NCI-H2029 treated with DMSO at 0.1 percent for 48 hours (cell line): ENCODE measurements at places on chromosomes 3 and 15.
A peak's percentile ranks its signal among the peaks of the same experiment; 100 is the strongest.

DNA sequence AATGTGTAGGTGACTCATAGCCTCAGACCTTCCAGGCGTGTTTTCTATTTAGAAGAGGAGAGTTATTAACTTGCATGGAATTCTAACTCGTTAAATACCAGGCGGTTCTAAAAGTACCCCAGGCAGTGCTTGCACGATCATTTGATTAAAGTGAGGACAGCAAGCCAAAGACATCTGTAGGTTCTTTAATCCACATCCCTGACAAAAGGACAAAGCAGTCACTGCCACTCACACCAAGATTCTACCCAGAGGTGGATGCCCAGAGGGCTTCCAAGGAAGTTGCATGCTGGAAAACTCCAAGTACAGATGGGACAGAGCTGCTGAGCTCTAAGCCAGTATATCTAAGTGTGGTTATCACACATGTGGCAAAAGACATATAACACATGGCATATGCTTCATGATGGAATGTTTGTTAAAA lies 372.1 kb downstream of the ROBO2 start:
- DNase-seq, result no peak

DNA sequence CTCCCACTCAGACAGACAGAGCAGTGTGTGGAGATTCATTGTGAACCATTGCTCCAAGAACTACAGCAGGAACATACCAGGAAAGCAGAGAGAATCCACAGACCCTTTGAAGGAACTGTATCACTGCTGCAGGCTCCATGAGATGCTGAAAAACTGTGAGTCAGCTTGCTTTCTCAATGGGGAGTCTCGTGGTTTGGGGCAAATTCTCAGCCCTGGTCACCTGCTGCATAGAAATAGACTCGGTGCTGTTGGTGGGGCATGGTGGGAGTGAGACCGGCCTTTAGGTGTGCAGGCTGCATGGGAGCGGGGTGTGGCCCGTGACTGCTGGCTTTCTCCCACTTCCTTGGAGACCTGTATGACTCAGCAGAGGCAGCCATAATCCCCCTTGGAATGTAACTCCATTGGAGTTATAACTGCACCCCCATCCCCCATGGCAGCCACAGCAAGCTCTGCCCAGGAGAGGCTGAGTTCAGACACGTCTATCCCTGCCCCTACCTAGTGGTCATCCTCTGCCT lies 35.6 kb downstream of the ALCAM start:
- no peak for DNase-seq

GRCh38 chr3:39379778-39380155 lies 3.4 kb upstream of the SLC25A38 start:
- DNase-seq, result no peak

DNA sequence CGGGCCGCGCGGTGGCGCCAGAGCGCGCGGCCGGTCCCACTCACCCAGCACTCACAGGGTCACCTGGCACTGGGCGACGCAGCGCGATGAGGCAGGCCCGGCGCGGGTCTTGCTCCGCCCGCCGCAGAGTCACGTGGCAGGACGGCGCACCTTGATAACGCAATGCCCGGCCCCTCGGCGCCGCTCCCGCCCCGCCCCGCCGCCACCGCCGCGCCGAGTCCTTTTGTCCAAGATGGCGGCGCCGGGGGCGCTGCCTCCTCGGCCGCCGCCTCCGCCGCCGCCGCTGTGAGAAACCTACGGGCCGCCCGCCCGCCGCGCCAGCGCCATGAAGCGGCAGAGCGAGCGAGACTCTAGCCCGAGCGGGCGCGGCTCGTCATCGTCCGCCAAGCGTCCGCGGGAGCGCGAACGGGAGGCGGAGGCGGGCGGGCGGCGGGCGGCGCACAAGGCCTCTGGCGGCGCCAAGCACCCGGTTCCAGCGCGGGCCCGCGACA lies at the start of gene RBM15B:
Gene RBM15B (plus strand): TSS at position 211 of the 491 bp plus-strand sequence. CDS start 115 bp downstream, at position 326.
- no peak for DNase-seq

GRCh38 chr3:184430940-184431339 lies 51.1 kb downstream of the CHRD start:
- DNase-seq, result no peak

GRCh38 chr3:14153663-14154062 lies 24.7 kb downstream of the XPC start:
- DNase-seq, result no peak

- no peak for DNase-seq
Measured at GRCh38 chr3:43448098-43448497, 161.8 kb downstream of the SNRK start.

GRCh38 chr3:5227812-5228211 lies 40.3 kb downstream of the EDEM1 start:
- no peak for DNase-seq

DNA sequence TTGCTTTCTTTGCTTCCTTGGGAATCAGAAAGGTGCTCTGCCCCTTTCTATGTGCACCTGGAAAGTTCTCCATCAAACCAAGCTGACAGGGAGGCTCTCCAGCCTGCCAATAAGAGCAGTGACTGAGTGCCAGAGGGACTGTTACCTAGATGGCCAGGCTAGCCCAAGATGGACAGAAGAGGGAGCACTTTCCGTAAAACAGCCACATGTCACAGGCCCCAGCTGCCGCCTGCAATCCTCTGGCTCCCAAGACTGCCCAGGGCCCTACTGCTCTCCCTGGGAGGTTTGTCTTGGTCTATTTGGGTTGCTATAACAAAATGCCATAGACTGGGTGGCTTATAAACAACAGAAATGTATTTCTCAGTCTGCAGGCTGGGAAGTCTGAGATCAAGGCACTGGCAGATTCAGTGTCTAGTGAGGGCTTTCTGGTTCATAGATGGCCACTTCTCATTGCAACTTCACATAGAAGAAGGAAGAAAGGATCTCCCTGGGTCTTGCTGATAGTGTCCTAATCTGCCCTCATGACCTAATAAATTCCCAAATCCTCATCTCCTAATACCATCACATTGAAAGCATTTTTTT lies 72.3 kb downstream of the TAMM41 start:
- peak; percentile 33 for DNase-seq

DNA sequence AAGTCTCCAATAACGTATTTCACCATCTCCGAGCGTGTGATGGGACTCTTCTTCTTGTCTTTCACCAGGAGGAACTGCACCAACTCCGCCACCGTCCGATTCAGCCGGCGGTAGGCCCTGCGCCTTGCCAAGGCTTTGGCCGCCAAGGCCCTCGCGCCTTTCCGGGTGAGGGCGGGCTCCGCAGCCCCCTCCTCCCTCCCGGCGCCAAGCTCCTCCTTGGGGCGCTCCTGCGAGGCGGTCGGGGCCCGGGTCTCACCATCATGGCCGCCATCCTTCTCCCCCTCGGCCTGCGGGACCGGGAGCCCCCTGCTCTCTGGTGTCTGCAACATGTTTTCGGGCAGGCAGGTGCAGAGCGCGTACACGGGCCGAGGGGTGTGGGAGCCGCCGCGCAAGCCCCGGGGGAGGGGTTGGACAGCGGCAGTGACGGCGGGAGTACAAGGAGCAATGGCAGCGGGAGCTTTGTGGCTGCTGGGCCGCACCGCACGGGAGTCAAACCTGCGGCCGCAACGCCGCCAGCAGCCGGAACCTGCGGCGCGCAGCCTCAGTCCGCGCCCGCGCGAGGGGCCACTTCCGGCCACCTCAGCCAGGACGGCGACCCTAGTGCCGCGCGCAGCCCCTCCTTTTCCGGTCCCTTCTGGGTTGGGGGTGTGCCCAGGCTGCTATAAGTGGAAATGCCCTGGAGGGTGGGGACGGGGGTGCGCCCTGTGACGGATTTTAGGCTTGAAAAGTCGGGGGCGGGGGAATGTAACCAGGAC lies at the start of gene MAGEF1:
Gene MAGEF1 (minus strand): TSS at position 572 of the 755 bp plus-strand sequence. CDS start 243 bp downstream, at position 329.
- DNase-seq, result peak; percentile 19

- no peak for DNase-seq
Measured at GRCh38 chr3:188486952-188487351, 333.0 kb downstream of the LPP start.

DNA sequence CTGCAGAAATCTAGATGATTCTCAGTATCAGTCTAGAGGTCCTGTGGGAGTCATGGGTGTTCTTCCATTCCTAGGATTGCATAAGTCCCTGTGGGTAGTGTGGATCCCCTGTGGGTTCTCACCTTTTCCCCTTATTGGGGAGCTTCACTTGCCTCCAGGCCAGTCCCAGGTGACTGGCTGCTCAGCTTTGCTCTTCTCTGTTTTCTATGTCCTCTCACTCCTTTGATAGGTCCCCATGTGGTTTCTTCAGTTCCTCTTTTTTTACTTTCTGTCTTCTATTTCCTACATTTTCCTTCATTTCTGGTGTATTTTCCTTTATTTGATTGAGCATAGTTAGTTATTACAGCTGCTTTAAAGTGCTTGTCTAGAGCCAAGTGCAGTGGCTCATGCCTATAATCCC lies 10.9 kb downstream of the TEX55 start:
- DNase-seq, result no peak

DNA sequence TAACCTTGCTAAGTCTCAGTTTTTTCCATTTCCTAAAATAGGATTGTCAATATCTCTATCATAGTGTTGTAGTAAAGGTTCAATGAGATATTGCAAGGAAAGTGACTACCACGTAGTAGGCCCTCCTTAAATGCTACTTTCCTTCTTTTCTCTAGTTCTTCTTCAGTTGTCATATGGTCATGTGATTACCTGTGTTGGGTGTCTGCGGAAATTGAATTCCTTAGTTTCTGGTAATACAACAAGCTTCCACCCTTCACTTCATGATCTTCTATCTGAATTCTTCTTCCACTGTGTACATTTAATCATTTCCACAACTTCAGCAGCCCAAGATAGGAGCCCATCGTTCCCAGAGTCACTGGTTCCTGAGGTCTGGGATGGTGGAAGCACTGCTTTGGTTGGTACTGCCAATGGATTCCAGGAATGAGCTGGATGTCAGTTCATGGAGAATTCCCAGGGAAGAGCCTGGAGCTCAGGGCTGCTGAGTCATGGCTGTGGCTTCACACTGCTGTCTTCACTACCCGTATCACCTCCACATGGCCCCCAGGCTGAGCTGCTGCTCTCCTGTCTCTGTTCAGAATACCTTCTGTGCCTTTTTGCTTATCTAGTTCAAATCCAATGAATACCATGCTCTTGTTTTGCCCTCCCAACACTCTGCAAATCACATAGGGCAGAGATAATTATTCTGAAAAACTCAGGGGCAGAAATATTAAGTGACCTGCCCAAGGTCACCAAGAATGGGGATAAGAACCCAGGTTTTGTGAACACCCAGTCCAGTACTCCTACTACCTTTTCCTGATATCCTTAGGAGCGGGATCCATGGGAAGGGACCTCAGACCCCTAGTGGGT lies 98.6 kb downstream of the RPL39L start:
- no peak for DNase-seq

DNA sequence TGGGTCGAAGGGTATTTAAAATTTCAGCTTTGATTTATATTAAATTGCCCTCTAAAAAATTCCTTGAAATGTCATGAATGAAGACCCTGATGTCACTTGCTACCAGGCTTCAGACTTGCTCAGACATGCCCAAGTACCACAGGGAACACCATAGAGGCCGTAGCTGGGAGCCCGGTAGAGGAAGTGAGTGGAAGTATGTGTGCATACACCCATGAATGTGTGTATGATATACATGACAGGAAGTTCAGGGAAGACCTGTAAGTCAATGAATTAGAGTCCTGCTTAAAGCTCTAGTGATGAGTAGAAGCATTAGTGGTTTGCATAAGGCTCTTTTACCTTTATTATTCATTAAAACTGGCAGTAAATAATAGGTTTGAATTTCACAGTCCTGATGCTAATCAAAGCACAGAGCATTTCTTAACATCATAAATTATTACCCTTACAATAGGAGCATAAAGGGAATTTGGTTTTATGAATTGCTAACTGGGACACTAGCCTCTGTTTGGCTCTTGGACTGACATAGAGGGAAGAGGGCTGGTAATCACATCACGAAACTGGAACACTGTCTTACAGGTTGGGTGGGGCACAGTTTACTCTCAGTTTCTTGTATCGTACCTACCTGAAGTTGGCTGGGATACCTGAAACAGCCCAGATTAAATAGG lies 144.4 kb downstream of the CHST2 start:
- no peak for DNase-seq

GRCh38 chr3:39139442-39139841 lies 13.9 kb downstream of the CSRNP1 start:
- DNase-seq, result peak; percentile 57

DNA sequence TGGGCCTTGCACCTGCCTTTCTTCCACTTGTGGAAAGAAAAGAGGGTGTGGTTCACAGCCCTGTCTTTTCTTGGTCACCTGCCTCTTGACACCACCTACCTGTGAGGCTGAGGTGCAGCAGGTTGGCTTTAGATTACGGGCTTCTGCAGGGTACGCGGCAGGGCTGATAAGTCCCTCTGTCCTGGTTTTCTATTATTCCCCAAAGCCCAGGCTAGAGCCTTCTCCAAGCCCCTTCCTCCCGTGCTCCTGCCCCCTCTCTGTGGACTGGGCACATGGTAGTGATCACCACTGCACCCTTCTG lies 44.8 kb upstream of the HACD2 start:
- no peak for DNase-seq

GRCh38 chr15:19943515-19943914 lies 598.1 kb downstream of the GOLGA6L6 start:
- DNase-seq, result no peak

DNA sequence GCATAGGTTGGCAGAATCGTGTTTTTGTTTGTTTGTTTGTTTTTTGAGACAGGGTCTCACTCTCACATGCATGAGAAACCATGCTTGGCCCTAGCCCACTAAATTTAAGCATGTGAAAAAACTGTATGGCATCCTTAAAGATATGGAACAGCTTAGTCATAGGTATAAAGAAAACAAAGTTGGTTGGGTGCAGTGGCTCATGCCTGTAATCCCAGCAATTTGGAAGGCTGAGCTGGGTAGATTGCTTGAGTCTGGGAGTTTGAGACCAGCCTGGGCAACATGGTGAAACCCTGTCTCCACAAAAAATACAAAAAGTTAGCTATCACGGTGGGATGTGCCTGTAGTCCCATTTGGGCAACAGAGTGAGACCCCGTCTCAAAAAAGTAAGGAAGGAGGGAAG lies 25.2 kb downstream of the EXD1 start:
- no peak for DNase-seq

- no peak for DNase-seq
Measured at GRCh38 chr15:51425517-51426040, 84.1 kb downstream of the GLDN start.

DNA sequence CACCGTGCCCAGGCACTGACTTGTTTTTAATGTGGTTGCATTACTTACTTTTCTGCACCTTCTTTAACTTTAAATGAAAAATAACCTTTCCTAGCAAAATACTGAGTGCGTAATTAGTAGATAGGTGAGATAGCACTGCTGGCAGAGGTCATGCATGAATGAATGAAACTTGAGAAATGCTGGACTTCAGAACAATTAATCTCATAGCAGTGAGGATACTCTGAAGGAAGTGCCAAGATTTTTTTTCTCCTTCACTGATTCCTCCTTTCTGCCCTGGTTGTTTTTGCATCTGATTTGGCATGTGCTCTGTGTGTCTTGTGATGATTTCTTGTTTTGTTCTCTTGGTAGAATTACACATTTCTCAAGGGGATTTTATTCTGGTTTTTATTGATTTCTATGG lies 378.9 kb downstream of the PTPRG start:
- no peak for DNase-seq

GRCh38 chr3:110933821-110934426 lies 137.7 kb upstream of the NECTIN3 start:
- no peak for DNase-seq
